ENCODE measurements at places on chromosomes 2 and 18. TPM values are rescaled to one million over a fixed set of nuclear protein-coding genes. Genes with fewer than 3 reads are reported as not detected.

Gene PCARE
- polyA plus RNA-seq = 0.16 TPM

- no peak for DNase-seq
These were observed 67.4 kb upstream of the TMEM247 start for GRCh38 chr2:46411985-46412384.

- DNase-seq = no peak
These were observed 150.7 kb upstream of the LMAN1 start for GRCh38 chr18:59509481-59510442.

DNA sequence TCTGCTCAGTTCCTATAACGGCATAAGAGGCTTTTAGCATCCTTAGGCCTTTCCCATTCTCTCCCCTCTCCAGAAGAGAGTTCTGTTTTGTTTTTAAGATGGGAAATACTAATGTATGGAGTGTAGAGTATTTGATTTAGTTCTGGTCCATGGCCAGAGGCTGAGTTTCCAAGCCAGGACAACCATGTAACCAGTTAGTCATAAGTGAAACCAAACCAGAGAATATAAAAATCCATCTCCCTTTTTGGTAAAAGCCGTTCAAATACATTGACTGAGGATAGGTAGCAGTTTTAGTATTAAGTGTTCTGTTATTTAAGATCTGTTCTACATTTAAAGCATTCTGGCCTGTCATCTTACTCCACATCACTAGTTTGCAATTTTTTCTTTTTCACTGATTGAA is 3.1 kb downstream of the PSMD1 start:
- DNase-seq = no peak

GRCh38 chr2:119384971-119385370 is 18.2 kb downstream of the DBI start:
- DNase-seq = no peak

- DNase-seq = no peak
These were observed 156.3 kb downstream of the TTC32 start for GRCh38 chr2:19745318-19746136.

DNA sequence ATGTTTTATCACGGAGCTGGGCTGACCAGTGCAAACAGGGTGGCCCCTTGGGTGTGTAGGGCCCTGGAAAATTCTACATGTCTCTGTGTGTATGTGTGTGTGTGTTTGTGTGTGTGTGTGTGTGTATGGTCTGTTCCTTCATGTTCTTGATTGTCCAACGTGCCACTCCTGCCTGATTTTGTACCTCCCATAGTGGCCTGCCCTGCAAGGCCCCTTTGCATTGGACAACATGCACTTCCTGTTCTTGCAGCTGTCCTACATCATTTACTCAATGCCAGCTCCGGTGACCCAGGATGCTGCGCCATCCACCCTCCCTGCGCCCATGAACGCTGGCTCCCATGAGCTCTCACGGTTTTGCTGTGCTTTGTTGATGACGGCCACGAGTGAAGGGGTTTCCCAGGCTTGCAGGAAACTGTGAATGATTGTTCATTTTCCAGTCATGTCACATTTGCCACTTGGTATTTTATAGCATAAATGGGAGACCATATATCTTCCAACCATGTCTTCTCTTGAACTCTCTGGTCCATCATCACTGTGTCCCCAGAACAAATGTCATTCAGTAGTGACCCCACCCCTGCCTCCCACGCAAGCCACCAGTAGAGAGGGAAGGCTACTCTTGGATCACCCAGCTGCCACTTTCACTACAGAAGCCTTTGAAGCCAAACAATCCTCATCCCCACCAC is 69.7 kb upstream of the NCK2 start:
- no peak for DNase-seq

Gene CROCC2
- polyA plus RNA-seq = 0.06 TPM

DNA sequence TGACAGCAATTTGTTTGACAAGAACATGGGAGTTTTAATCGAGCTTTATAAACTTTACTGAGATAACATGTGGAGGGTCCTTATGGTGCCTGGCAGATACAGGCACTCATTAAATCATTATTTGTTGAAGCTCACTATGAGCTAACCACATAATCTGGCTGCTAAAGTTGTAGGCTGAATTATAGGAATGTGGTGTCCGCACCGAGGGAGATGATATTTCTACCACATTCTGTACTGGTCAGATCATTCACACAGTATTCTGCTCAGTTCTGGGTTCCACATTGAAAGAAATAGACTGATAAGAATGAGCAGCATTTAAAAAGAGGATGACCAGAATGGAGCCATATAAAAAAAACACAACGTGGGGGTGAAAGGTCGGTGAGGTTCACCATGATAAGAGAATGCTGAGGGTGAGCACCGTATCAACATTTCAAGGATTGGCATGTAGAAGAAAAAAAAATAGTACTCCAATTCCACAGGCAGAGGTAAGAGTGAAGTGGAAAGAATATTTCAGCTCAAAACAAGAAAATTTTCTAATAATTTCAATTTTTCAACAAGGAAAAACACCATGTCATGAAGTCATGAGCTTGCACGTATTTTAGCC is 54.4 kb downstream of the TMEFF2 start:
- no peak for DNase-seq

GRCh38 chr2:20409039-20409438 is 37.8 kb upstream of the RHOB start:
- DNase-seq = no peak

DNA sequence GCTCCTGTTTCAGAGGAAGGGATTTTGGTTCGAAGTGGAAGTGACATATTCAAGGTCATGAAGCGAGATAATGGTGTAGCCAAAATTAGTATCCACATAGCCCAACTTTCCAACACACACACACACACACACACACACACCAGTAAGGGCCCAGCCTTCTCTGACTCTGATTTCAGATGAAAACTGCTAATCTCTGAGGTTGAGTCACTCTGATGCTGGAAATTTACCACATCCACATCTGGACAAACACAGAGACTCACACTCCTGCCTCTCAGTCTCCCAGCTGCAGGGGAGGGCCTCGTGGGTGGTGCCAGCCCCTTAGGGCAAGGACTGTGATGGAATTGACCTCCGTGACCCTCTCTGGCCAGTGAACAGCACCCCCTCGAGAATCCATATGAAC is 29.0 kb upstream of the SLC35F6 start:
- DNase-seq = no peak

GRCh38 chr2:73077424-73077795 is 5.9 kb upstream of the SFXN5 start:
- no peak for DNase-seq

- DNase-seq = no peak
These were observed 3.5 kb downstream of the KCNG2 start for GRCh38 chr18:79801217-79801616.

Gene ANKAR
- polyA plus RNA-seq = 9.2 TPM

All from left renal pelvis (tissue), 4 donors.